ENCODE measurements at places on chromosomes 6 and 20.

- DNase-seq: no peak
Observed at GRCh38 chr6:170438402-170438753, 114.7 kb downstream of the PSMB1 start.

- no peak for DNase-seq
Observed at GRCh38 chr6:31911826-31912585, 10.1 kb upstream of the ZBTB12 start.

GRCh38 chr20:50575865-50576720, 65.9 kb downstream of the PTPN1 start:
- peak; percentile 74 for DNase-seq

GRCh38 chr6:30844118-30844535, 40.2 kb upstream of the DDR1 start:
- DNase-seq: no peak

GRCh38 chr6:155264693-155265320, 994 bp downstream of the CLDN20 start:
- no peak for DNase-seq

DNA sequence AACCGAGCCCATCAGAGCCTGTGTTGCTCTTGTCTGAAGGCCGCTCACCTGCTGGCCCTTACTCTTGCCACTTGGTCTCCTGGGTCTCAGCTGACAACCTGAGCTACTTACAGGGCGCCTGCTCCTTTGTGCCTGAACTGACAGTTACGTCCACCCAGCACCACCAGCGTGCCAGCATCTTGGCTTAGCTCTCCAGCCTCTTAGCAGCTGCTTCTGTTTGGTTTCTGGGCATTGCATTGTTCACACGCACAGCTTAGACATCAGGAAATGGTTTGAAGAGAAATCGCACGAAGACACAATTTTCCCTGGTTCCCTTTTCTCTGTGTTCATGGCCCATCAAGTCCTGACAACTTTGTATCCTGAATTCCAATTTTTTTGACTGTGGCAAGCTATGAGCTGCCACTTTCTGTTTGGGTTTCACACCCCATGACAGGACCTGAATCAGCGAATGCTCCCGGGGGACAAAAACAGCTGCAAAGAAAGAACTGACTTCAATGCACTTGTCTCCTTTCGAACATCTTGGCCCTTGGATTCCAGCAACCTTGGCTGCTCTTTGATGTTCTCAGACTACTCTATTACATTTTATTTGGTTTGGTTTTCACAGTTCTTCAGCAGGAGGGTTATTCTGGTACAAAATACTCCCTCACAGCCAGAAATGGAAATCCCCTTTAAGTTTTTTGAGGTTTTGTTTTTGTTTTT, 45.2 kb upstream of the LY86 start:
- peak; percentile 85 for DNase-seq

DNA sequence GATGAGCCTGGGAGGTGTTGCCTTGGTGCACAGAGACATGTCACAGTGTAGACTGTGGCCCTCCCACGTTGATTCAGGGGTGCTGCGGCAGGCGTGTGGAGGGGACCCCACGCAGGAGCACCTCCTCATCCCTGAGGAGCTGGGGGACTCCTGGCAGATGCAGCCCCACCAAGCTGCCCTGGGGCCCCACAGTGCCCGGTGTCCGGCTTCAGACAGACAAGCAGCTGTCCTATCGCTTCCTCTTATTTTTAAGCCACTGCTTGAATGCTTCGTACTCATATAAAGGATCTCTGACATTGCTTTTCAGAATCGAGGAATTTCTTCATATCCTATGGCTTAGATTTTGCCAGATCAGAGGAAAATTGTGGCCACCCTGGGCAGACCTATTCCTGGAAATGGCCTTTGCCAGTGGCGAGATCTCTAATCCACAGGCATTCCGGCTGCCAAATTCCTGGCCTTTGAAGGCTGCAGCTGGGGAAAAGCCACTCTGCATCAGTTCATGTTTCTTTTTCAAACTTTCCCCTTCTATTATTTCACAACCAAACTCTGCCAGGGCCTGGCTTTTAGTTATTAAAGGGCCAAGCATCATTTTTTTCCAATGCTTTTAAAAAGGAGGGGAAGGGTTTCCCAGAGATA, 337.0 kb downstream of the THBS2 start:
- no peak for DNase-seq

- peak; percentile 77 for DNase-seq
Observed at GRCh38 chr6:36360241-36361054, 23.8 kb upstream of the BNIP5 start.

GRCh38 chr20:47370850-47371782, 14.6 kb upstream of the ZMYND8 start:
- no peak for DNase-seq

DNA sequence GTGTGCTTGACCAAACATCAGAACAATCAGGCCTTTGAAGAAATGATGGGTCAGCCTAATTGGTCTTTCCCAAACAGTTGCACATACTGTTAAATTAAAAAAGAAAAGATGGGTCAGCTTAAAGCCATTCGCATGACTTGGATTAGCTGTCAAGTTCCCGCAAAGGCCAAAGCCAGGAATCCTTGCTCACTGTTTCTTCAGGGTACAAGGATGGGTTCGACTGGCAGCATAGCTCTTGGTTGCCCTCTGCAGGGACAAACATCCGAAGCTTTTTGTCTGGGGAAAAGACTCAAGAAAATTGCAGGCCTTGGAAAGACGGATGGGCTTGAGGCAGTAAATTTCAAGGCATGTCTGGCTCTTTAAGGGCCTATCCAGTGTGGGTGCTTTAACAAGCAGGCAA, 168.0 kb downstream of the HDGFL1 start:
- peak; percentile 14 for DNase-seq

DNA sequence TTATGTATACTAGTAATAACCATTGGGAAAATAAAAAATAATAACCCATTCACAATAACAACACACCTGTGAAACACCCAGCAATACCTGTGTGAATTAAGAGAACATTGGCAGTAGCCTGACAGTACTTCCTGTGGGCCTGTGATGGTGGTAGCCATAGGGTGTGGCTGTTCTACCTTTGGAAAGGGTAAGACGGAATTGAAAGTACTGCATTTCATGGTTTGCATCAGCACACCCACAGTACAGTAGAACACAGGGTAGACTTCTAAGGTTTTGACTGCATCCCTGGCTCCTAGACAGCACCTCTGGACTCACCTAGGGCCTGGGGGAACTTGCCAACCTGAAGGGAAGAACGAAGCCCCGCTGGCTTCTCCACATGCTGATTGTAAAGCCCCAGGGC, 279.8 kb downstream of the HTR1B start:
- DNase-seq: no peak

DNA sequence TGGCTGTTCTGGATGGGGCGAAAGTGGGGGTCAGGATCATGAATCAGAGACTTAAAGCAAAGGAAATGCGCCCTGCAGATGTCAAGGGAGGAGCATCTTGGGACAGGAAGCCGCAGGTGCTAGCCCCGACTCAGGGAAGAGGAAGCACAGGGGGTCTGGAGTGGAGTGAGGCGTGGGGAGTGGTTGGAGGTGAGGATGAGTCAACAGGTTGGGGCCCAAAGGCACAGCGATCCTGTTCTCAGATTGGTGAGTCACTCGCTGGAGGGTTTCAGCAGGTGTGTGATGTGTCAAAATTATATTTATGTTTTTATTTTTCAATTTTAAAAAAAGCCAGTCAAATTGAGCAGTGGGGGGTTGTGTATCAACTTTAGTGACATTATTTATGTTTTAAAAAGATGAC, 19.0 kb downstream of the PACSIN1 start:
- peak; percentile 54 for DNase-seq

GRCh38 chr6:22036275-22036674, 260.6 kb downstream of the PRL start:
- no peak for DNase-seq

DNA sequence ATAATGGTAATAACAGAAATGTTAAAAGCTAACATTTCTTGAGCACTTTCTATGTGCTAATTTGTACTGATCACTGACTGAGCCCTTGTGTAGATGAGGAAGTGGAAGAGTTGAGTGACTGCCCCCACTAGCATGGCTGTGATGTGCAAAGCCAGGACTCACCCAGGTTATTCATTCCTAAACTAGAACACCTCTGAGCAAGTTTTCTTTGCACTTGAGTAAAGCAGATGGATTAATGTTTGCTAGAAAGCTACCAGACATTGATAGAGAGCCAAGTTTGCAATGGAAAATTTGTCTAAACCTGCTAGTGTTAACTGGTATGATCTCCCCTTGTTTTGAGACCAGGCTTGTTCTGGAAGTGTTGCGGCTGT, 467.4 kb upstream of the PLCB4 start:
- DNase-seq: no peak

- no peak for DNase-seq
Observed at GRCh38 chr6:25219917-25220278, 59.3 kb upstream of the CARMIL1 start.

DNA sequence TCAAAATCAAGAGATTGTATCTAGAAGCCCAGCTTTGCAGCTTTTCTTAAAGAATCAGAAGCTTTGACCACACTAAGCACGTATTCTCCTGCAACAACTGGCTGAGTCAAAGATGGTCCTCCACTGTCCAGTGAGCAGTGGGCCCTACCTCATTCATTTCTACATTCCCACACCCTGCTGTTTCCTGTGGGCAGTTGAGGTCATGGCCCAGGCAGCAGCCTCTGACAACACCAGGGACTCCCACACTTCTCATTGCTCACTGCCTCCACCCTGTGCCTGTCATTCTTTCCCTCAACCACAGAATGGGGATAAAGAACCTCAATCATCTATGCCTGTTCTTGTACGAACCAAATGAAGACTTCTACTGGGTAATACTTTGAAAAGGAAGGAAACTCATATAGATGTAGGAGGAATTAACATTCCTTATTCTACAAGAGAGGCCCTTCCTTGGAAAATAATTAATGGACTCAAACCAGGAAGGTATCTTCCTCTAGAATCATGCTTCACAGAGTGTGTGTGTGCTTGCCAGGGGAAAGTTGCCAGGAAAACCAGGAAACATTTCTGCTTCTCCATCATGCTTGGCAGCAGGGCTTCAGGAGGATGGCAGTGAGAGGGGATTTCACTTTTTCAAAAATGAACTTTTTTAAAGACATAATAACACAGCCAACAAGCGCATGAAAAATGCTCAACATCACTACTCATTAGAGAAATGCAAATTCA, 191.7 kb upstream of the RIN2 start:
- no peak for DNase-seq

GRCh38 chr6:11712760-11713159, 65.8 kb downstream of the ADTRP start:
- DNase-seq: no peak

DNA sequence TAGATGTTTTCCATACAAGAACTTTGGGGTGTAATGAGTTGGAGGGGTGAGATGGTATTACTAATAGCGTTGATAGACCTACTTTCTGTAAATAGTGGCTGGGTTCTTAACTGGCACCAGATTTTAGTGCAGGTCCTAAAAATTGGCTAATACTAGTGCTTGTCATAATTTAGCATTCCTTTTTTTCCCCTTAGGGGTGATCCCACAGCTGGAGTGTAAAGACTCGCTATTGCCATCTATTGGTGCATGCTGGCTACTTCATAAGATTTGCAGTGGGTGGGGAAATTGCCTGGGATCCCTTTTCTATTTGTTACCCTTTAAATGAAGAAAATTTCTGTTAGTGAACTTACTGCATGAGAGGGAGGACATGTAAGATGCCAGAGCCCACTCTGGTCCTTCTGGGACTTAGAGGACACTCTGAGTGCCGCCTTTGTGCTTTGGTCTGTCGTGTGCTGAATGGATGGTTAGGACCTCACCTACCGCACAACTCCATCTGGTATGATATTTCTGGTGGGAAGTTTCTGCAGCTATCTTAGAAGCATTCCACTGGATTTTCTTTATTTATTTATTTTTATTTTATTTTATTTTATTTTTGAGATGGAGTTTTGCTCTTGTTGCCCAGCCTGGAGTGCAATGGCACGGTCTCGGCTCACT, 195.5 kb downstream of the JARID2 start:
- DNase-seq: peak; percentile 80

DNA sequence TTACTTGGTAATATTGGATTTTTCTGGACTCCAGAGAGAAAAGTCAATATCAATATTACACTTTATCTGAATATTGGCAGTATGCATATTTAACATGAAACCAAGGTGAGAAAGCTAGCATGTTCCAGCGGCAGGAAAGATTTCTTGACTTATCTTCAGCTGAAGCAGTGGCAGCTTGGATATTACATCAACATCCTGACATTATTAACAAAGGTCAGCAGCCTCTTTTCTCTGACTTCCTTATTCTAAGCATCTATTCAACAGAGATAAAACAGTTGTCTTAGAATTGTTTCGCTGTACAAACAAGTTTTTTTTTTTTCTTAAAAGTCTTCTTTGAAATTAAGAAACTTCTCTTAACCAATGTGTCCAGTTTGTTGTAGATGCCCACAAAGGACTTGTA, 11.8 kb downstream of the DCBLD1 start:
- DNase-seq: peak; percentile 27

GRCh38 chr6:160431791-160432404, 83.7 kb downstream of the SLC22A3 start:
- DNase-seq: no peak

- DNase-seq: no peak
Observed at GRCh38 chr6:35722121-35722761, 14.6 kb upstream of the ARMC12 start.

DNA sequence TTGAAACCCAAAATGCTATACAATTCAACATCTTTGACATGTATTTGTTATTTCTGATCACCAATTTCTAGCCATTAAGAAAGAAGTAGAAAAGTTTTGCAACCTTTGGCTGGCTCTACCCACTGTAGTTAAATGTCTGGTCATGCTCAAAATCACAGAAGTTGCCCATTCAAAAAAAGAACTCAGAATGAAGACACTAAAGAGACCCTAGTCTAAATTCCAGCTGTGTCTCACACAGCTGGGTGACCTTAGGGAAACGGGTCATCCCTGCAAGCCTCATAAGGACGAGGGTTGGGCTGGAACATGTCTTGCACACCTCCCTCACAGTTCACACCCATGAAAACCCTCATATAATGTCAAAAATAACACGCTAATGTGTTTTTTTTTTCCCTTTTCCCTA, 10.3 kb downstream of the FOXQ1 start:
- DNase-seq: no peak

DNA sequence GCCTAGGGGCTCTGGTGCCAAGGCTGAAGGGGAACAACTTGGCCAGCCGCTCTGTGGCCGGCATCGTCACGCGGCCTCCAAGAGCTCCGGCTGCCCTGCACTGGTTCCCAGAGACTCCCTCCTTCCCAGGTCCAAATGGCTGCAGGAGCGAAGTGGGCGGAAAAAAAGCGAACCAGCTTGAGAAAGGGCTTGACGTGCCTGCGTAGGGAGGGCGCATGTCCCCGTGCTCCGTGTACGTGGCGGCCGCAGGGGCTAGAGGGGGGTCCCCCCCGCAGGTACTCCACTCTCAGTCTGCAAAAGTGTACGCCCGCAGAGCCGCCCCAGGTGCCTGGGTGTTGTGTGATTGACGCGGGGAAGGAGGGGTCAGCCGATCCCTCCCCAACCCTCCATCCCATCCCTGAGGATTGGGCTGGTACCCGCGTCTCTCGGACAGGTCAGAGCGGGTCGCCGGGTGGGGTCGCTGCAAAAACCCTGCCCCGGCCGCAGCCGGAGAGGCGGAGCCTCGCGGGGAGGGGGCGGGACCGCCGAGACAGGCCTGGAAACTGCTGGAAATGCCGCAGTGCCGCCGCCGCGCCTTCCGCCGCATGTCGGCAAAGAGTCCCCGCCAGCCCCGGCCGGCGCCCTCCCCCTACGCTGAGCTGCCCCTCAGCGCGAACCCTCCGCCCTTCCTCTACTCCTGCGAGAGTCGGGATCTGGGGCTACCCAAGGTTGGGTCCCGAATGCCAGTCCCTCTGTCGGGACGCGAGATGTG, 814 bp upstream of the HSP90AB1 start:
- peak; percentile 83 for DNase-seq
